Gastrocnemius medialis (tissue), 4 donors: ENCODE measurements at places on chromosomes 1 and 21. TPM values are rescaled to one million over a fixed set of nuclear protein-coding genes. Genes with fewer than 3 reads are reported as not detected.
A peak's percentile ranks its signal among the peaks of the same experiment; 100 is the strongest.

DNA sequence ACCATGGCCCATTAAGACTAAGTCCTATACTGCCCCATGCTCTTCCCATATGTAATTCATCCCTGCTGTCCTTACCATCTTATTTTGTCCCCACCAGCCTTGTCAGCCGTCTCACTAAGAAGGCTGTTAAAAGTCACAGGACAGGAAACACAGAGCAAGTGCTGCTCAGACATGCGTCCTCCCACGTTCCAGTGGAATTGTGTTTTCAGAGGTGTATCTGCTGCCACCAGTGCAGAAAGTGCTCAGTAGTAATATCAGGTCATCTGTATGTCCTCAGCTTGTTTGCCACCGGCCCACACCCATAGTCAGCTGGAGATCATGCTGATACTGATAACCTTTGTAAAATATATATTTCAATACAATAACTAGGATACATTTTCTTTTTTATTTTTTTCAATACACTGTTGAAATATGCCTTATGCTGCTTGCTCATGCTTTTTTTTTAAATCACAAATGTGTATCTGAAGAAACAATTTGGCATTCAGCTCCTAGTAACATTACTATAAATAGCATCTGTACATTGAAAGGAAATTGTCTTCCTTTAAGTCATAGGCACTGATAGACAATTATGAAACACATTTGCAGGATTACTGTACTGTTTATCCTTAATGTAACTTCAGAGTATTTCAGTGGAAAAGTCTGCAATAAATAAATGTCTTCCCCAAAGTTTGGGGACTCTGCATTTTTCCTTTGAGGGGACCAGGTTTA is 156.9 kb downstream of the EDEM3 start:
- H3K27ac ChIP-seq: peak overlapping the region; percentile 51
- DNase-seq: no peak
- H3K36me3 ChIP-seq: peaks cover 10% of the 10 kb centered on the region
- H3K4me1 ChIP-seq: peaks cover 6% of the 10 kb centered on the region
- H3K27me3 ChIP-seq: no peaks in the 10 kb centered on the region
- H3K4me3 ChIP-seq: no peak overlapping the region

The LRRIQ3 gene
- 0.56 TPM for total RNA-seq

- H3K4me1 ChIP-seq: no peaks in the 10 kb centered on the region
- no peak overlapping the region for H3K27ac ChIP-seq
- no peak for DNase-seq
- no peak overlapping the region for H3K4me3 ChIP-seq
- H3K27me3 ChIP-seq: no peaks in the 10 kb centered on the region
Measured at GRCh38 chr1:209241487-209241886, 342.0 kb upstream of the CAMK1G start.

DNA sequence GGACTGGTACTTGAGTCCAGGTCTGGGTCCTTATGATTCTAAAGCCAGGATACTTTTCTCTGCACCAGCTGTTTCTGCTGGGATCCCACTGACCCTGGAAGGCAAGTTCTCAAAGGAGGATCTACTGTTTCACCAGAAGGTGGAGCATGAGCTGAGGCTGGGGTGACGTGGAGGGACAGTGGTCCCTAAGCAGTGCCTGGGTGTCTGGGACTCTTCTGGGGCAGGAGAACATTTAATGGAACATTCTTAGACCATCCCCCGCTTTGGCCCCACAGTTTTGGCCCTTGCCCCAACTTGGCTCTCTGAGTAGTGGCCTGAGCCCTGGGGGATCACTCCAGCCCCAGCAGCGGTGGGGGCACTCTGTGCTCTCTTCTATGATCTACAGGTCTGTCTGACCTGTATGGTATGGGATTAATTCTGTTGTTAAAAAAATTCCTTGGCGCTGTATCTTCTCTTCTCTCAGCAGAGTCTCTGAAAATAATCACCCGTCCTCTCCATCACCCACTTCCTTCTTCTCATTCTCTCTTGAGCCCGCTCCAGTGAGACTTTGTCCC is 60.3 kb upstream of the CSF3R start:
- no peaks in the 10 kb centered on the region for H3K4me1 ChIP-seq
- no peak overlapping the region for H3K27ac ChIP-seq
- no peaks in the 10 kb centered on the region for H3K27me3 ChIP-seq
- H3K4me3 ChIP-seq: no peak overlapping the region
- no peaks in the 10 kb centered on the region for H3K36me3 ChIP-seq
